ENCODE measurements at places on chromosomes 5 and 9.

GRCh38 chr9:100294341-100294740, 58.4 kb downstream of the TEX10 start:
- DNase-seq = no peak

DNA sequence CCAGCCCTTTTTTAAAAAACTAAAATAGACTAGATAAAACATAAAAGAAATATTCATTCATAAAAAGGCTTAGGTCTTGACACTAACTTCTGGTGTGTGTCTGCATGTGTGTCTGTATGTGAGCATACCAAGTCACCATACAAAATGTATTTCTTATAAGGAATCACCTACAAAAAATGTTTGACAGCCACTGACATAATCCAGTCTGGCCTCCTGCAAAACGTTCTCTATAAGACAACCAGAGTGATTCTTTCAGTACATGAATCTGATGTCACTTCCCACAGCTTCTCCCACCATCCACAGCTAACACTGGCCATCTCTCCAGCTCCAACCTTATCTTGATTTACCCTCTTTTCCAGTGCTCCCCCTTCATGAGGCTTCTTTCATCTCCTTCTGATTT, 192.3 kb downstream of the TLE1 start:
- DNase-seq = no peak

GRCh38 chr5:157366741-157367674, 93.0 kb upstream of the NIPAL4 start:
- no peak for DNase-seq

DNA sequence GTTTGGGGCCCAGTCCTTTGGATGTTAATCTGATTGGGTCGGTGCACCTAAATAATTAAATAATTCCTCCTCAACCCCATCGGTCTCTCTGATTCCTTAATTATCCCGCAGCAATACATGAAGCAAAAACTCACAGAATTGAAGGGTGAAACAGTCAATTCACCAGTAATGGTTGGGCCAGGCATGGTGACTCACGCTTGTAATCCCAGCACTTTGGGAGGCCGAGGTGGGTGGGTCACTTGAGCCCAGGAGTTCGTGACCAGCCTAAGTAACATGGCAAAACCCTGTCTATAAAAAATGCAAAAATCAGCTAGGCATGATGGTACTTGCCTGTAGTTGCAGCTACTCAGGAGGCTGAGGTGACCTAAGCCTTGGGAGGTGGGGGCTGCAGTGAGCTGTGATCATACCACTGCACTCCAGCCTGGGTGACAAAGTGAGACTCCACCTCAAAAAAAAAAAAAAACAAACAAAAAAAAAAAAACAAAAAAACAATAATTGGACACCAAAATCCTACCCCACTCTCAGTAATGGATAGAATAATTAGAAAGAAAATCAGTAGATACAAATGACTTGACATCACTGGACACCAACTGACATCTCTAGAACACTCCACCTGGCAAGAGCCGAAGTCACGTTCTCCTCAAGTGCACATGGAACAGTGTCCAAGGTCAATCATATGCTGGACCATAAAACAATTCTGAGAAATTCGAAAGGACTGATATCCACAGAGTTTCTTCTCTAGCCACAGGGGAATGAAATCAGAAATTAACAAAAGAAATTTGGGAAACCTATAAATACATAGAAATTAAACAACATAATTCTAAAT, 5.3 kb downstream of the ABO start:
- no peak for DNase-seq

- no peak for DNase-seq
Observed at GRCh38 chr5:123585871-123586270, 73.9 kb downstream of the CSNK1G3 start.

Measured in cerebellar nuclear complex (tissue), 1 donor.